ENCODE measurements at places on chromosomes 16 and 17.

GRCh38 chr16:51666821-51667220 lies 515.8 kb upstream of the SALL1 start:
- DNase-seq = no peak

DNA sequence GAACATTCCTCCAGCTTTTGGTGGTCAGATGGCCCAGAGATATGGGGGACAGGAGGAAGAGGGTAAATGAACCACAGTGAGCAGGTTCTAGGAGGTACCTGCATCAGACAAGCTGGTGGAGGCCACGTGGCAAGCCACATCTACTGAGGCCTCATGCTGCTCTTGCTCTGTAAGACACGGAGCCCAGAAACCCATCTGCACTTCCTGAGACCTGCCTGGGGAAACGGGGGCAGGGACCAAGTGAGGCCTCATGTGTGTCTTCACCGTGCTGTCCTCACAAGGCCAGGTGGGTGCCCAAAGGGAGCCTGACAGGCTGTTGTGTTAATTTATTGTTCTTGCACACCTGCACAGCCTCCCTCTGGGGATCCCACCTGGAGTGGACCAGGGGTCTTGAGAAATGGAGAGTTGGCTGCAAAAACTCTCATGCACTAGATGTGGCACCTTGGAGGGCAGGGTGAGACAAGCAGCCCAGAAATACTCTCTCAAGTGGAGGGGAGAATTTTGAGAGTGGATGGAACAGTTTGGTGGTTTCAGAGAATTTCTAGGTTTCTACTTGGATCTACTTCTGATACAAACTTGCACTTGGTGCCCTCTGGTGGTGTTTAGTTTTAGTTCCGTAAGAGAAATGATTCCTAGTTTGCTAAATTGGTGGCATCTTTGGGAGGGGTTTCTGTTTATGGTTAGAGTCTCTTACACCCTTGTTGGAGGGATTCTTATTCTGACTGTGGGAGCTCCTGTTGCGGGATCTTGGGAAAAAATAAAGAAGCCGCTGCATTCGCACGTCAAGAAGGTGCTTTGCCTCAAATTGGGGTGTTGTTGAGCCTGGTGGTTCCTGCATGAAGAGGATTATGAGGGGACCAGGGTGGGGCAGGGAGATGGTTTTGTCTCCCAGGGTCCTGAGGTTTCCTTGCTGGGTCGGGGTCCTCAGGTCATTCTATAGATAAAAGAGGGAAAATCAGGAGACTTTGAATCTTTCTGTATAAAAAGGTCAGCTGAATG lies 47.5 kb downstream of the SLC6A2 start:
- DNase-seq = no peak

DNA sequence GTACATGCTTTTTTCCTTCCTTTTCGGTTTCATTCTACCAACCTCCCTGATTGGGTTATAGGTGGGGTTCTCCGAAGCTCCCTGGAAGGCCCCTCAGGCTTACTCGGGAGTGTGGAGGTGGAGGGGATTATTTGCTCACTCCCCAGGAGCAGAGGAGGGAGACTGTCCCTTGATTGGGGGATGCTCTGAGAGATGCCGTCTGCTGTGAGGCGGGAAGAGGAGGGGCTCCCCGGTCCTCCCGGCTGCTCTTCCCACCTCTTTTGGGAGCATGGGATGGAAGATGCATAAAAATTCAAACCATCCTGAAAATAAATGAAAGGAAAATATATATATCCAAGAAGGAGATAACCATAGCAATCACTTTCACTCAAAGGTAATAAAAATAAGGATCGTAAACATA lies 16.1 kb upstream of the RPTOR start:
- DNase-seq = no peak

GRCh38 chr17:64992325-64992802 lies 64.2 kb downstream of the GNA13 start:
- no peak for DNase-seq

DNA sequence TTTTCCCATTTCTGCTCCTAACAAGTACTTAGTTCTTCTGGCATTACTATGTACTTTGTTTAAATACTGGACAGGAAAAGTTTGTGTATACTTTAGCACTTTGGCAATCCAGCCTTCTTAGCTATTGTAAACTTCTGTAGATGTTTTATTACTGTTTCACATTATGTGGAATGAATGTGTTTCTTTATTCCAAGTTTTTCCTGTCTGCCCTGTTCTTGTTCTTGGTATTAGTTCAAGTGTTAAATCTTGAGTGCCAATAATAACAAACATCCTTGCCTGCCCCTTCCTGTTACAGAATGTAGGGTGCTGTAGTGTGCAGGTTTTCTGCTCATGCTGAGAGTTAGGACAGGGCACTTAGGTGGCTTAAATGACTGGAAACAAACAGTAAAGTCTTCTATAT lies 7.3 kb upstream of the CAPNS2 start:
- DNase-seq = no peak

DNA sequence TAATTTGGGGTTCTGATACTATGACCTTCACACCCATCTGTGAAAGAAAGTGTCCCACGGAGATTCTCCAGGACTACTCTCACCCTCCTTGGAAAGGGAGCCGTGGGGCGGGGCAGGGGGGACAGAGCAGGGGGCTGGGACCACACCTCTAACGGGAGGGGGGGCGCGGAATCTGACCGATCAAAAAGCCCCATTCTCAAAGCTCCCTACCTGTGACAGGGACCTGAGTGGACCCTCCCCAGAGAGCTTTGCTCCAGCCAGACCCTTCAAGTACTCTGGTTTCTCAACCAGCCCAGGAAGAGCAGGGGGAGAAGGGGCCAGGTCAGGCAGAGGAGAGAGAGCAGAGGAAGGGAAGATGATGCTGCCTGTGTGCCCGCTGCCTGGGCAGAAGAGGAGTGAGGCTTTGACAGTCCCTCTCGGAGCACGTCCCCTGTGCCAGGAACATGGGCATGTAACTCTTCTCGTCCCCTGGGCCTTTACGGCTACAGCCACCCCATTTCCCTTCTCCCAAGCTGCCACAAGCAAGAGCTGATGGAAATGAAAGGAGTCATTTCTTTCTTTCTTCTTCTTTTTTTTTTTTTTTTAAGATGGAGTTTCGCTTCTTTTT lies 682 bp downstream of the XAF1 start:
- no peak for DNase-seq

- DNase-seq = no peak
These were observed 1343.0 kb downstream of the TP53TG3F start for GRCh38 chr16:34802396-34802795.

GRCh38 chr16:81410643-81411293 lies 33.8 kb upstream of the CMIP start:
- DNase-seq = no peak

DNA sequence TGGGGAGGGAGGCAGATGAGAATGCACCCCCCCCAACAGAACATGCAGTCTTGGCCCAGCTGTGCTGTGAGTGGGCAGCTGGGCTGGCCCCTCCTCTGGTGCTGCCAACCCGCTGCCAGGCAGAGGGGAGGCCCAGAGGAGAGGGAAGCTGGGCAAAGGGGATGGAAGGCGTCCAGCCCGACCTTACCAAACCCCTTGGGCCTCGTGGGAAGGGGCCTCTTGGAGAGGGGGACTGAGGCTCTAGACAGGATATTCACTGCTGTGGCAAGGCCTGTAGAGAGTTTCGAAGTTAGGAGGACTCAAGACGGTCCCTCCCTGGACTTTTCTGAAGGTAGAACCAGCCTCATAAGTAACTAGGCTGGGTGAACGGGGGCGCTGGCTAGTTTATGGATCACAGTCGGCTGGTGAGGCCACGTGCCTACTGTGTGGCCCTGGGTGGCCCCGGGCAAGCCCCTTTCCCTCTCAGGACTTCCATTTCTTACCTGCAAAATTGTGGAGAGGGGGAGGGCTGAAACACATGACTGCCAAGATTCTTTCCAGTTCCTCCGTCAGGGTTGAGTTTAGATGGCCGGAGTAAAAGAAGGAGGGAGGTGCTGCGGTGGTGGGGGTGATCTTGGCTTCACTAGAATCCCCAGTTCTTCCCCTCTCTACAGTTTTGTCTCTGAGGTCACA lies 857 bp upstream of the STAT5A start:
- DNase-seq = peak; percentile 40

DNA sequence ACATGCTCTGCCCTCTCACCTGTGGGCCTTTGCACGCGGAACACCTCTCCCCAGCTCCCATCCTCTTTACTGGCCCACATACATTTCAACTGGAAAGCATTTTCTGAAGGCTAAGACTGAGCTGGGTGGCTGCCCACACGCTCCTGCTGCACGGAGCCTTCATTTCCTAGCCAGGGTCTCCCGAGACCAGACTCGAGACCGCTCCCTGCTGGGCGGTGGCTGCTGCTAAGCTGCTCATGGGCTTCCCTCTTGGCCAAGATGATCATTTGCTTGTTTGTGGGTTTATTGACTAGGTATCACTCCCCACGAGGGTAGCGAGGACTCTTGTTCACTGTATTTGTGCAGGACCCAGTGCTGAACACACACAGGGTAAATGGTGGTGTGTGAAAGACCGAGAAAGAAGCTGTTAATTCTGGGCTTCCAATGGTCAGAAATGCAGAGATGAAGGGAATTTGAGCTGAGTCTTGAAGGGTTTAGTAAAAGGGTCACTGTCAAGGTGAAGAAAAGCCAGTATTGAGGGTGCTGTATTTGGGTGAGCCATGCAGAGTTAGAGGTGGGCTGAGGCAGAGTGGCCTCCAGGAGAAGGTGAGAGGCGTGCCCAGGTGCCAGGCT lies 907 bp downstream of the TRAPPC2L start:
- peak; percentile 81 for DNase-seq

GRCh38 chr16:88306411-88306810 lies 76.3 kb upstream of the ZNF469 start:
- DNase-seq = no peak

GRCh38 chr16:1159973-1160772 lies 7.3 kb downstream of the CACNA1H start:
- no peak for DNase-seq

GRCh38 chr17:79045001-79045729 lies 21.2 kb downstream of the C1QTNF1 start:
- DNase-seq = no peak

DNA sequence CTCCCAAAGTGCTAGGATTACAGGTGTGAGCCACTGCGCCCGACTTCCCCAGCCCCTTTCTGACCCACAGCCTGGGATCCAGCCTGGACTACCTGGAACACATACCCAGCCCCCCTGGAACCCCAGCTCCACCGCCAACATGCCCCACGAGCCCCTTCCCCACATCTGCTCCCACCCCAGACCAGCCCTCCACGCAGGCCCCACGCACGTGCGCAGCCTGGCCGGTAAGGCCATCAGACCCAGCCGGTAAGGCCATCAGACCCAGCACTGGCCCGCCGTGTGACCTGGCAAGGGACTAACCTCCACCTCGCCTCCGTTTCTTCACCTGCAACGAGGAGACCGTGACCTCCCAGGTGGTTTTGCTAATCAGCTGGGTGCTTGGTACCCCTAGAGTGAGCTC lies 46.5 kb downstream of the RPH3AL start:
- DNase-seq = no peak

- DNase-seq = no peak
These were observed 429 bp downstream of the KIF1C start for GRCh38 chr17:4998027-4998731.

GRCh38 chr16:47519546-47519945 lies 58.4 kb downstream of the PHKB start:
- no peak for DNase-seq

- DNase-seq = no peak
These were observed 479.3 kb downstream of the KCNJ18 start for GRCh38 chr17:22171631-22172030.

DNA sequence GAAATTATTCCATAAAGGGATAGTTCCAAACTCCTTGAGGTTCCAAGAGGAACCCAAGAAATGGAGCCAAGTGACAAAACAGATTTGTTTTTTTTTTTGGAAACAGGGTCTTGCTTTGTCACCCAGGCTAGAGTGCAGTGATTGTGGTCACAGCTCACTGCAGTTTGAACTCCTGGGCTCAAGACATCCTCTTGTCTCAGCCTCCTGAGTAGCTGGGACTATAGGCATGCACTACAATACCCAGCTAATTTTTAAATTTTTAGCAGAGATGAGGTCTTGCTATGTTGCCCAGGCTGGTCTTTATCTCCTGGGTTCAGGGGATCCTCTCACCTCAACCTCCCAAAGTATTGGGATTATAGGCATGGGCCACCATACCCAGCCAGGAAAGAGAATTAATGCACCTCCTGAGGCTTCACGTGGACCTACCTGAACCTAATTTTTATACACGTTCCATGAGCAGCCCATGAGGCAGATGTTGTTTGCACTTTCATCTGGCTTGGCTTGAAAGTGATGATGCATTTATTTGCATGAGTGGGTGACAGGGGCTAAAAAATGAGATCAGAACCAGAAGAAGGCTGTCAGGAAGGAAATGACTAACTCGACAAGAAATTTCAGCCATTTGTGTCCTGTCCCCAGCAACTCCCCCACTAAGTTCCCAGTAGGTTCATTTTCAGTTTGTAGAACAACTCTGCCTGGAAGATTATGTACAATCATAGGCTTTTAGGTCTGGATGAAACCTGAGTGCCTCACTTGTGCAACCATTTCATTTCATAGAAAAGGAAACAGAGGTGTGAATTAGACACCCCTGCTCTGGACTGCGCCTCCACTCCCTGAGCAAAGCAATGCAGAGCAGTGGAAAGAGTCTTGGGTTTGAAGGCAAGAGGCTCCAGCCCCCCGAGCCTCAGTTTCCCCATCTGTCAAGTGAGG lies 10.3 kb upstream of the IRF8 start:
- peak; percentile 14 for DNase-seq
